ENCODE measurements at places on chromosomes 3 and 15. TPM values are rescaled to one million over a fixed set of nuclear protein-coding genes. Genes with fewer than 3 reads are reported as not detected.

The NR2E3 gene
- not detected for total RNA-seq

The MKRN2OS gene
- not detected for total RNA-seq

The CCDC80 gene
- total RNA-seq, result not detected

The ADGRG7 gene
- total RNA-seq, result not detected

The LMOD3 gene
- not detected for total RNA-seq

The CRABP1 gene
- not detected for total RNA-seq

The EFHB gene
- total RNA-seq, result not detected

The TMEM207 gene
- not detected for total RNA-seq

The IQCH gene
- total RNA-seq, result 0.66 TPM

The CSTA gene
- not detected for total RNA-seq

The TIMP4 gene
- not detected for total RNA-seq

The SLC28A2 gene
- not detected for total RNA-seq

The ZBBX gene
- not detected for total RNA-seq
